ENCODE measurements at places on chromosomes 6 and 20.

- no peak for DNase-seq
Measured at GRCh38 chr6:8633762-8634161, 198.4 kb upstream of the SLC35B3 start.

- DNase-seq: no peak
Measured at GRCh38 chr20:37377346-37378081, 31.6 kb downstream of the SRC start.

DNA sequence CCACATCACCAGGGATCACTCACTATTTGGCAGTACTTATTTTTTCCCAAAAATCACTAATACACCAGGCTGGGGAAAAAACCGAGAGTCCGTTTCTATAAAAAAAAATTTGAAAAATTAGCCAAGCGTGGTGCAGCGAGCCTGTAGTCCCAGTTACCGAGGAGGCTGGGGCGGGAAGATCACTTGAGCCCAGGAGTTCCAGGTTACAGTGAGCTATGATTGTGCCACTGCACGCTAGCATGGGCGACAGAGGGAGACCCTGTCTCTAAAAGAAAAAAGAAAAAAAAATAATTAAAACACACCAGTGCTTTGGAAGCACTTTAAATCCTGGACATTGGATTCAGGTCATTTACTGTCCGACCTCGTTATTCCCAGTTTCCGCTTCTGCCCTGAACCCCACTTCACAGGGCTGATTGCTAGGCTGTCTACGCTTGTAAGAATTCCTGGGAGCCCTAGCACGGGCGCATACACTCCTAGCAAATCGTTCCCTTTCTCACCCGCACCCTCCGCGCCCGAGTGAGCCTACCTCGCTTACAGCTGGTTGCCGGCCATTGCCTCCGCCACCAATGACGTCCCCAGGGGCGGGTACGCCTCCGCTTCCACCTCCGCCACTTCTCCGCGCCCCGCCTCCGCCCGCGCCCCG is at the start of gene TPMT:
Gene TPMT (minus strand): TSS at position 571 of the 643 bp plus-strand sequence. CDS start 5,950 bp downstream, outside the sequence.
- DNase-seq: peak; percentile 7

GRCh38 chr6:3176562-3177355 is 19.4 kb upstream of the TUBB2A start:
- DNase-seq: no peak

DNA sequence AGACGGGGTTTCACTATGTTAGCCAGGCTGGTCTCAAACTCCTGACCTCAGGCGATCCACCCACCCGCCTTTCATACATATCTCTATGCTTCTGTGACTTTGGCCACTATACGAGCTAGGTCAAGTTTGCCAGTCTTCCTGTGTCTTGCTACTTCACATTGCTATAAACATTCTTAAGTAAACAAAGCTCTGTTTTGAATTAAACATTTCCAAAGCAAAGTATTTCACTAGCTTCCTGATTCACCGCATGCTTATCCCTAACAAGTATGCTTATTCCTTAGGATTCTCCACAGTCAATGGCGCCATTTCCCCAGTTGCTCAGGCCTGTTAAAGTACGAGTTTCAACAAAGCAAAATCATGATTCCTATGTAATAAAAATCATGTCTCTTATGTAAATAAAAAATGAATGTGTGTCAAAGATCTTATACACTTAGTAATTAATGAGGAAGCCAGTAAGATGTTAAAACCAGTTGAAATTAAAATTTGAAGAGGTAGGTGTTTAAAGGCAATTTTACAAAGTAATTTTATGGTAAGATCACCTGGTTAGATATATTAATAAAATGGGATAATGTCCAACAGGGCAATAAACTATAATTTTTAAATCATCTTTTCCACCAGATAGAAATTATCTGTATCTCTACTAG is 88.5 kb downstream of the PRKN start:
- no peak for DNase-seq

DNA sequence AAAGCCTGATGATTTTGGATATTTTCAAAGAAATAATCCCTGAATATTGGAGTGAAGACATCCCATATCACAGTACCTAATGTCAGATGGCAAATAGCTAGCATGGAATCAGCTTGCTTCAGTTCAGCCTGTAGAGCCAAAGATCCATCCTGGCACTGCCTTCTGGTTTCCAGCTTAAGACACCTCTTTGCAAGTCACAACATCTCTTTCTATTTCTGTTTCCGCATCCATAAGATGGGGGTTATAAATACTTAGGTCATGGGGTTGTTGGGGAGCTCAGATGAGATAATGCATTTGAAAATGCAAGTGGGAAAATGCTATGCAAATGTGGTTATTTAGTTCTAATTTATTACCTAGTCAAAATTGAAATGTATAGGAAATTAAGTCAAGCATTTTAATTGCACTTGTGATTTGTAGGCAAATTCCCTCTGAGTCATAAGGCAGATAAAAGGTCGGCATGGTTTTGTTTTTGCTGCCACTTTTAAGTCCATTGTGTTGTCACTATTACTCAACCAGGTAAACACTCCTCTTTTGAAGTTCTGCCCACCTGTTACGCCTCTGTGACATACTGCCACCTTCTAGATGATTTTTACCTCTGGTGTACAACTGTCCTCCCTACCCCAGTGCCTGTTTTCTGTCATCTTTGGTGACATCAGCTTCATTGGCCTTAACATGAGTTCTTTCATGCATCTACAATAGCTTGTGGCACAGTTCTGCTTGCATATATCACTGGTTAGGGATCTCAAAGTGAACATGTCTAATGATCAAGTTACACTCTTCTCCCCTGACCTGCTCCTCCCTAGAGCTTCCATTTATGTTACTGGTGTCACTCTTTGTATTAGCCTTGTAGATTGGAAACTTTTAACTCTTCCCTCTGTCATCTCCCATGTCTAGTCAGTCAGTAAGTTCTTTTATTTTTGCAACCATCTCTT is 96.6 kb downstream of the CDKAL1 start:
- peak; percentile 27 for DNase-seq

DNA sequence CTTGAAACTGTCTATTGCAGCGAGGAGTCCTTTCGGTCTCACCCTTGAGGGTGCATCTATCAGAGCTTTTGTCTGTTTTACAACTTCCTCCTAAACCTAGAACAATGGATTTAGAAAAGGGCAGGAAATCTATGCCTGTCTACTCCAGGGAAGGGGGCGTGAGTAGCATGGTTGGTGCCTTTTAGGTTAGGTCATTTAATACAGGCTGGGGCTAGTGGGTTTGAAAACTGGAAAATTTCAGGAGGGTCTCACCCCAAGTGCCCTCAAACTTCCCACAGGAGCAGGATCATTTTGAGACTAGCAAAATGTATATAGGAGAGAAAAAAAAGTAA is 33.5 kb upstream of the BMP6 start:
- DNase-seq: no peak

- no peak for DNase-seq
Measured at GRCh38 chr6:40568062-40568708, 19.0 kb downstream of the LRFN2 start.

- DNase-seq: no peak
Measured at GRCh38 chr6:159790956-159791598, 810 bp downstream of the MRPL18 start.

- DNase-seq: no peak
Measured at GRCh38 chr6:42572523-42572922, 8.7 kb downstream of the UBR2 start.

DNA sequence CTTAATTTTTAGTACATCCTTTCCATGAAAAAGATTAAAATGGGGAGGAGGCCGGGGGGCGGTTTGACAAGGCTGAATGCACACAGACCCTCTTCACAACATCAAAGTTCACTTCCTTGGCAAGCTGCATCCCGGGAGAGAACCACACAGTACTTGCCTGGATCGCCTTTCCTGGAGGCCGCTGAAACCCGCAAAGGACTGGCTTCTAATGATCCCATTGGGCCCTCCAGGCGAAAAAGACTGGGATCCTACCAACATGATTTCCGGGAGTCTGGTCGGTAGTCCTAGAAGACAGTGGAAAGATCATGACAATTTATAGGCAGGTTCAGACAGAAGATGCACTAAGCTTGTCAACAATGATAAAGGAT is 60.2 kb downstream of the RIPOR2 start:
- DNase-seq: no peak

DNA sequence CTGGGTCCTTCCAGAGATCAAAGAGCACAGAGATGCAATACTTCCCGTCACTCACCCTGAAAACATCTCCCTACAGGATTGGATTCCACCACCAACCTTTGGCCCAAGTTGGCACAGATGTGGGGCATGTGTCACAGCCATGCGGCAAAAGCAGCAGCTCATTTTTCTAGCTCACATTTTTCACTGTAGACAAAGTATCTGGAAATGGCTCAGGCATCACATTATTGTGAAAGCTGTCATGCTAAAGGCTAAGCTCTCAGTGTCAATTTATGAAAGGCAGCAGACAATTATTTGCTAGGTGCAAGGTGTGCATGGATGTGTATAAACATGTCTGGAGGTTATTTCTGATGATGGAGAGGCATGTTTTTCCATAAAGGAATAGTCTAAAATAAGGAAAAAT is 248.8 kb upstream of the PRND start:
- no peak for DNase-seq

DNA sequence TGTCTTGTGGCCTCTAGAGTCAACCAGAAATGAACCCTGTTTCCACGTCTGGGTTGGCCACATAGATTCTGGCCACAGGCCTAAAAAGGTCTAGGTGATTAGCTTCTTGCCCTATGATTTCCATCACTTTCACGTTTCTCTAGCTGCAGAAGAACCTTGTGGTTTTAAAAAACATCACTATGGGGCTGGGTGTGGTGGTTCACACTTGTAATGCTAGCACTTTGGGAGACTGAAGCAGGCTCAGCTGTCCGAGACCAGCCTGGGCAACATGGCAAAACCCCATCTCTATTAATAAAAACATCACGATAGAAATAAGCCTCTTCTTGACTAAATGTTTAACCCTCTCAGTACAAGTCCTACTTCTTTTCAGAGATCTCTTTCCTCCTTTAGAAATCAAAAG is 27.6 kb downstream of the POLR1C start:
- no peak for DNase-seq

DNA sequence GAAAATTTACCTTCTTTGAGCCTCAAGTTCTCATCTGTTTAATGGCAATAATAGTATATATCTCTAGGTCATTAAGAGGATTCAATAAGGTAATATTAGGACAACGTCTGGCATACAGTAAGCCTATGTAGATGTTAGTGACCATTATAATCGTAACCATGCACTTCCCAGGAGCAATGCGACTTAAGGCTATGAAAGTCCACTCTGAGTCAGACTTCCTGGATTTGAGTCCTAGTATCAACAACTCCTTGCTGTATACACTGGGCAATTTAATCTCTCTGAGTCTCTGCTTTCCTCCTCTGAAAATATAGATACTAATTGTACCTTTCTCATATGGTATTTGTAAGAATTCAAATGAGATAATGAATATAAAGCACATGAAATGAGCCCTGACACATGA is 168.1 kb upstream of the HDDC2 start:
- no peak for DNase-seq

DNA sequence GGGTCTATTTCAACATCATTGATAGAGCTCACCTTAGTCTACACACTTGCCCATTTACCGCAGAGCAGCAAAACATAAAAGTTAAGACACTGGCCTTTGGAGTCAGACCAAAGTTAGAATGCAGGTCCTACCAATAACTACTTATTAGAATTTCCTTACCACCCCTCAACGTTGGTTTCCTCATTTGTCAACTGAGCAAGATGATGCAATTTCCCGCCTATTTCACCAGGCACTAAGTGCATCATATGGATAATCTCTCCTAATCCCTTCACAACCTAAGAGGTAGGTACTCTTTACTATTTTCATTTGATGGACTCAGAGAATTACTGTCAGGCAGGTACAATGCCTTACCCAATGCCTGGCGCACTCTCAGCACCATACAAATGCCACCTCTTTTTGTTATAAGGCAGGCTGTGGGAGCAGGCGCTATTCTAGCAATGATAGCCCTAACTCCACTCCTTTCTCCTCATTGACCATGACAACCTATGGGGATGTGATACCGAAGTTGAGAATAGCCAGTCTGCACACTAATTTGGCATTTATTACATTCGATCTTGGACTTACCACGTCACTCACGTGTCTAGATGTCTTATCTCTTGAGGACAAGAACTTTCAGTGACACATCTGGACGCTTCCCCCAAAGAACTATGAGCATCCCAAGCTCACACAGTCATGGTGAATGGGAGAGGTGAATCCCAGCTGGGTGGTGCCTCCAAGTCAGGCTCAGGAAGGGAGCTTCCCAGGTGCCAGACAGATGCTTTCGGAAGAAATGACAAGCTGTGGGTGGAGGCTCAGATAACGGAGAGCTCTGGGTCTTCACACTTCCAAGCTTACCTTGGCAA is 128.1 kb upstream of the STMND1 start:
- DNase-seq: no peak

DNA sequence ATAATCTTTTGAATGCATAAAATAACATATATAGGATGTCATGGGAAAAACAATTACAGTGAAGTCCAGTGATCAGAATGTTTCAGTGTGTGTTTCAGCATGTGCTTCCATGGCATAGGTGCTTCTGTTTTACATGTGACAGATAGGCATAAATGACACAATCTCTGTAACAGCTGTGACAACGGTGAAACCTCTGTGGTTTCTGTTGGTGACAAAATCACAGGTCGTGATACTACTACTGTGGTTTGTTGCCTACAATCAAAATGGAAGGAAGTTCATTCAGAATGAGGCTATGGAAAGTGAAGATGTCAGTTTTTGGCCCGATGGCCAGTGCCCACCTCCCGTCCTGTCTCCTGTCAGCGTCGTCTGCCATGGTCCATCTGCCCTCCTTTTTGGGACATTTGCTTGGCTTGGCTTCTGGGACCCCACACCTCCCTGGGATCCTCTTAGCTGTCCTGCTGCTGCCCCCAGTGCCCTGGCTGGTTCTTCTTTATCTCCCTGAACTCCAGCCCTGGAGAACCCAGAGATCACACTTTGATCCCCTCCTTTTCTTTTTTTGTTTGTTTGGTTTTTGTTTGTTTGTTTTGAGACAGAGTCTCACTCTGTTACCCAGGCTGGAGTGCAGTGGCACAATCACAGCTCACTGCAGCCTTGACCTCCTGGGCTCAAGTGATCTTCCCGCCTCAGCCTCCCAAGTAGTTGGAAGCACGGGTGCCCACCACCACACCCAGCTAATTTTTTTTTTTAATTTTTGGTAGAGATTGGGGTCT is 79.3 kb upstream of the NAA20 start:
- DNase-seq: no peak

GRCh38 chr6:19845266-19846041 is 8.3 kb downstream of the ID4 start:
- no peak for DNase-seq

DNA sequence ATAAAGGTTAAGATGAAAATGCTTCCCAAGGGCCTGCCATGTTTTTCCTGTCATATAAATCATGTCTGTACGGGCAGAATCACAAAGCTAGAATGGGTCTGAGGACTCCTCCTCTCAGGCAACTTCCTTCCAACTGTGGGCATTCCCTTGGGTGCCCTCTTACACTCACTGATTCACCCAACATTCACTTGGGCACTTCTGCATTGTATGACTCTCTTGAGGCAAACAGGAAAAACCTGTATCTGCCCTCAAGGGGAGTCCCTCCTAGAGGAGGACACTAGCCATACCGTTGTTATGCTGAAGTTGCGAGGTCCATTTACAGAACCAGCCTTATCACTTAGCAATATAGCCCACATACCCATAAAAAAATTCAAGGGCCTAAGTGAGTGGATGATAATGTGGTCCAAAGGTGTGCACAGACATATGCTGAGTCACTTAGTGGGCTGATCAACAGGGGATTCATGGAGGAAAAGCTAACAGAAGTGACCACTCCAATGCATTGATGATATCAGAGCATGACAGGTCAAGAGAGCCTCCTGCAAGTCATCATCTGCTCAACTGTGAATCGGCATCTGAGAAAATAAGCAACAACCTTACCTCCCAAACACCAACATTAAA is 131.1 kb downstream of the ATXN1 start:
- no peak for DNase-seq

Data from T-helper 2 cell (primary cell).